Omental fat pad (tissue), 4 donors: ENCODE measurements at places on chromosomes 3 and 15. TPM values are rescaled to one million over a fixed set of nuclear protein-coding genes. Genes with fewer than 3 reads are reported as not detected.

DNA sequence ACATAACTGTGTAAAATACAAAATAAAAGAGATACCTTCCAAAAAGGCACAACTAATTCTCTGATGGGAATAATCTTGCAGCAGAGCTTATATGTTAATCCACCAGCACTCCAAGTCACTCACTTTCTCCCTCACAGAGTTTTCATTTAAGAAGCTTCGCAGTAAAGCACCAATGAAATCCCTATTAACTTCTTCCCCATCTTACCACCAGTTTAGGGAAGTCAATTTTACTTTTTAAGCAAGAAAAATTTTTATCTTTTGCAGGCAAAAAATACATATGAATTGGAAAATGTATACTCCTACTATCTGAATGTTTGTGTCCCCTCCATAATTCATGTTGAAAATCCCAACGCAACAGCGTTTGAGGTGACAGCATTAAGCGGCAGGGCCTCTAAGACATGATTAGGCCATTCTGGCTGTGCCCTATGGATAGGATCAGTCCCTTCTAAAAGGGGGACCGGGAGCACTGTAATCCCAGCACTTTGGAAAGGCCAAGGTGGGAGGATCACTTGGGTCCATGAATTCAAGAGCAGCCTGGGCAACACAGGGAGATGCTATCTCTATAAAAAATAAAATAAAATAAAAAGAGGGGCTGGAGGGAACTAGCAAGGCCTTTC lies 435.8 kb downstream of the SHQ1 start:
- no peak for DNase-seq

DNA sequence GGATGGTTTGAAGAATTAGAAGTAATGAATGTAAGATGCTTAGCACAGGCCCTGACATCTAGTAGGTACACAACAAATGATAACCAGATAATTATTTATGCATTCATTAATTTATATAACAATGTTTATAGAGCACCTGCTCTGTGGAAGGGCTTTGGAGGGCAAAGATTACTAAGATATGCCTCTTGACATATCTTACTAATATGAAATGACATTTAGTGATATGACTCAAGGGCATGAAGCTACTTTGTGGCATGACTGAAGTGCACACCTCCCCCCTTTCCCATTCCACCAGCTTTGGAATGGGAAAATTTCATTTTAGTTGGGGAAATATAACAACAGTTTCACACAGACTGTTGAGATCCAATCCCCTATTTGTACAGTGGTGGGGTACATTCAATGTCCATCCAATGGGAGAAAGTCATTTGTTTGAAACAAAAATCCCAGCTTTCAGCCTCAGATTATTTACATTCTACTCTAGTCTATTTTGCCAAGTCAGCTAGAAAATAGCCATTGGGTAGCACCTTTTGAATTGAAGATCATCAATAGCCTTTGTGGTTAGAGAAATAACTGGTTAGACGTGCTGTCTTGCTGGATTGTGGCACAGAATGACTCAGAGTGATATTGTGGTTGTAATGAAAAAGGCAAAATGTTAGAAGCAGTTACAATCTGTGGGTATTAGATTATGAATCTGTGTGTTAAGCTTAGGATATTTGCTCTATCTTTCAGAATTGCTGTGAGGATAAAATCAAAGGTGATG lies 72.9 kb downstream of the MOBP start:
- DNase-seq = no peak

- no peak for DNase-seq
These were observed 41.5 kb upstream of the RAF1 start for GRCh38 chr3:12705374-12705926.

- DNase-seq = no peak
These were observed 13.3 kb downstream of the XRN1 start for GRCh38 chr3:142434503-142434902.

The PLA2G4E gene
- not detected for total RNA-seq

The PCCB gene
- 28.7 TPM for total RNA-seq
